ENCODE measurements at places on chromosomes 1 and 21. TPM values are rescaled to one million over a fixed set of nuclear protein-coding genes. Genes with fewer than 3 reads are reported as not detected.
A peak's percentile ranks its signal among the peaks of the same experiment; 100 is the strongest.

DNA sequence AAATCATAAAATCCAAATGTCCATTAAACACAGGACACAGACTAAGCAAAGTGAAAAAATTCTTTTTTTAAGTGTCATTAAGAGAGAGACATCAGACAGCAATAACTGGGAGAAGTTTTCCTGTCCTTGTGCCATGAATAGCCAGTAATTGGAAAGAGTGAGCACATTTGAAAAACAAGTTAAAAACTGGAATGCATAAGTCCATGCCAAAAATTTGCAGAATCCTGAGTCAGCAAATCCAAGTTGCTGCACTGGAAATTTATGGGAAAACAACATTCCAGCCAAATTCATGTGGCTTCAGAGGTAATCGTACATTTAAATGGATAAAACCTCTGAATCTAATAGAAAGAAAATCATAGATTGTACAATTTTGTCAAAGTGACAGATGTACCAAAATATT lies 291.4 kb downstream of the LRRC40 start:
- peak; percentile 34 for DNase-seq
- peak overlapping the region; percentile 43 for H3K27ac ChIP-seq
- no peaks in the 10 kb centered on the region for H3K27me3 ChIP-seq
- H3K36me3 ChIP-seq = no peaks in the 10 kb centered on the region

GRCh38 chr1:118210723-118211110 lies 25.7 kb upstream of the SPAG17 start:
- no peaks in the 10 kb centered on the region for H3K4me1 ChIP-seq
- no peak overlapping the region for H3K4me3 ChIP-seq
- H3K36me3 ChIP-seq = no peaks in the 10 kb centered on the region

MYOG gene
- total RNA-seq = not detected

- DNase-seq = no peak
- no peaks in the 10 kb centered on the region for H3K27me3 ChIP-seq
Observed at GRCh38 chr21:27391990-27392389, 425.1 kb upstream of the ADAMTS5 start.

GRCh38 chr1:231634323-231635013 lies 7.9 kb downstream of the DISC1 start:
- no peak overlapping the region for H3K27ac ChIP-seq
- DNase-seq = no peak
- no peaks in the 10 kb centered on the region for H3K36me3 ChIP-seq
- no peak overlapping the region for H3K4me3 ChIP-seq
- no peaks in the 10 kb centered on the region for H3K27me3 ChIP-seq
- H3K4me1 ChIP-seq = peaks cover 19% of the 10 kb centered on the region

- H3K27ac ChIP-seq = no peak overlapping the region
- peaks cover 20% of the 10 kb centered on the region for H3K36me3 ChIP-seq
- DNase-seq = no peak
- no peak overlapping the region for H3K4me3 ChIP-seq
- no peaks in the 10 kb centered on the region for H3K4me1 ChIP-seq
Observed at GRCh38 chr1:90919900-90920299, 101.9 kb downstream of the ZNF644 start.

S100A5 gene
- not detected for total RNA-seq

SPRR4 gene
- total RNA-seq = not detected

Measured in SJSA1 (cell line).